Spinal cord (tissue), 10 donors: ENCODE measurements at places on chromosomes 11 and 22. TPM values are rescaled to one million over a fixed set of nuclear protein-coding genes. Genes with fewer than 3 reads are reported as not detected.

GRCh38 chr11:73531386-73531785, 66.5 kb downstream of the FAM168A start:
- DNase-seq: no peak

DNA sequence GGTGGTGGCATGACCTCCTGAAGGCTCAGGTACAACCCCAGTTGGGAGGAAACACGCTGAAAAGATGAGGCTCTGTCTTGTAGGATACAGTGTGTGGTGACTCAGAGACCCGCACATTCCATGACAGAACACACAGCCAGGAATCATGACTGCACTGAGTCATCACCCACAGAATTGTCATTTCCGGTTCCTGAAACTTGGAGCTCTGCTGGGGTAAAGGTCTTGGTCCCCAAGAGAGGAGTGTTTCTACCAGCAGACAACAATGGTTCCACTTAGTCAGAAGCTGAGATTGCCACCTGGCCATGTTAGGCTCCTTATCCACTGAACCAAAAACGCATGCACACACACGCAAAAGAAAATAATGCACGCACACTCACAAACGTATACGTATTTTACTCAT, 31.5 kb upstream of the CYB5R3 start:
- no peak for DNase-seq

GRCh38 chr11:126514061-126514693, 158.7 kb downstream of the ST3GAL4 start:
- no peak for DNase-seq

DNA sequence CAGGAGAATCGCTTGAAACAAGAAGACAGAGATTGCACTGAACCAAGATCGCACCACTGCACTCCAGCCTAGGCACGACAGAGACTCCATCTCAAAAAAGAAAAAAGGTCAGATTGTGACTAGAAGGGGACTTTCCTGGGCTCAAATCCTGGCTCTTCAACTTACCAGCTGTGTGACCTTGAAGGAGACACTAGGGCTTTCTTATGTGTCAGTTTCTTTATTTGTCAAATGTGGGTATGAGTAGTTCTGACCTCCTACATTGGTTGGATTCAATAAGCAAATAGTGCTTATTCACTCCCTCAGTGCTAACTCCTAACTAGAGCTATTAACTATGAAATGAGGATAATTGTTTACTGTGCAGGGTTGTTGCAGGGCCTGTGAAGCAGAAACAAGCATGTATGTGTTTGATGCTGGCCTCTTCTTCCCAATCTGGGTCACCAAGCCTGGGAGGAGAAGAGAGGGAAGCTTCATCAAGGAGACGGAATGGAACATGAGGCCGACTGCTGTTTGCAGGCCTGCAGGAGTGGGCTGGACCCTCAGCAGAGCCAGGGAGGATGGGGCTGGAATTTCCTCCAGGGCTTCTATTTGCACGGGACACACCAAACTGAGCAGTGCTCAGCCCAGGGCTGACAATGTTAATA, 22.5 kb downstream of the RHOD start:
- peak; percentile 44 for DNase-seq

DNA sequence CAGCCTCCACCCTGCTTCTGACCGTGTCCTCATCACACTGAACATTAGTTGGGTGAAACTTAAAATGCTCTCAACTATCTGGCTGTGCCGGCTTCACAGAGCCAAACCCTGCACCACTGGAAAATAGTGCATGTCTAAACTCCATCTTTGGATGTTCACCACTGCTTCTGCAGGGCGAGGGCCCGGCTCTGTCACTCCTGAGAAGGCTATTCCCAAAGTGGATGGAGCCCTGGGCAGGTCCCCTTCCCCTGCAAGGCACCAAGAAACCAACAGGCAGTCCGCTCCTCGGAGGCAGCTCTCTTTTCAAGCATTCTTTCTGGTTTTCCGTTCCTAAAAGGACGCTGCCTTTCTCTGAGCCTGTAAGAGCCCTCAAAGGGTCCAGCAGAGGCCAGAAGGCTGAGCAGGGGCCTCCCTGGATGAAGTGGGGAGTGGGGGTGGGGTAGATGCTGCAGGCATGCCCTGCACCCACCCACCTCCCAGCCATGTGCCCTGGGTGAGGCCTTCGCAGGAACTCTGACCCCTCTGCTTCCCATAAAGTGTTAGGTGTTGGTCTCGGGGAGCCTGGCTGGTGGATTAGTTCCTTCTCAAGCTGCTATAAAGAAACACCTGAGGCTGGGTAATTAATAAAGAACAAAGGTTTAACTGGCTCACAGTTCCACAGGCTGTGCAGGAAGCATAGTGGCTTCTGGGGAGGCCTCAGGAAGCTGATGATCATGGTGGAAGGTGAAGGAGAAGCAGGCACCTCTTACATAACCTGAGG, 23.3 kb downstream of the LINC01488 start:
- DNase-seq: no peak

- DNase-seq: no peak
Observed at GRCh38 chr11:120055646-120056045, 82.3 kb downstream of the TRIM29 start.

GRCh38 chr22:19773470-19774040, 13.0 kb downstream of the TBX1 start:
- no peak for DNase-seq

DNA sequence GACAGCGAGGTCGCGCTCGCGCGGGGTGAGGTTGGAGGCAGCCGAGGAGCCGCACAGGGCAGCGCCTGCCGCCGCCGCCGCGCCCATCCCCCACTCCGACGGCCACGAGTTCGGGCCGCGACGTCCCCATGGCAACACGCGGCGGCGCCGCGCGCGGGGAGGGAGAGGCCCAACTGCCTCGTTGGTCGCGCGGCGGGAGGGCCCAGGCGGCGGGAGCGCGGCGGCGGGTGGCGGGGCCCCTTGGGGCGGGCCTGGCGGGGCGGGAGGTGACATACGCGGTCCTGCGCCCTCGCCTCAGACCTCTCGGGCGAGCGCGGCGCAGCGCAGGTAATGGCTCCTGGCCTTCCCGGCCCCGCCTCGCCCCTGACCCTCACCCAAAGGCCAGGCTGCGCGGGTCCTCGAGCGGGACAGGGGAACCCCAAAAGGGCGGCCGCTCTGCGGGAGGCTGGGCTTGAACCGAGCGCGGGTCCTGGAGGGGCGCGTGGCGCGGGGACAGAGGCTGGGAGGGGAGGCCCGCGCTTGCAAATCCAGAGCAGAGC, at the start of gene DEUP1:
Gene DEUP1, plus strand, starts transcription at position 297 of the 539 bp plus-strand sequence. CDS start 1,518 bp downstream, outside the sequence.
- peak; percentile 15 for DNase-seq

- no peak for DNase-seq
Observed at GRCh38 chr11:126487711-126488110, 132.2 kb downstream of the ST3GAL4 start.

DNA sequence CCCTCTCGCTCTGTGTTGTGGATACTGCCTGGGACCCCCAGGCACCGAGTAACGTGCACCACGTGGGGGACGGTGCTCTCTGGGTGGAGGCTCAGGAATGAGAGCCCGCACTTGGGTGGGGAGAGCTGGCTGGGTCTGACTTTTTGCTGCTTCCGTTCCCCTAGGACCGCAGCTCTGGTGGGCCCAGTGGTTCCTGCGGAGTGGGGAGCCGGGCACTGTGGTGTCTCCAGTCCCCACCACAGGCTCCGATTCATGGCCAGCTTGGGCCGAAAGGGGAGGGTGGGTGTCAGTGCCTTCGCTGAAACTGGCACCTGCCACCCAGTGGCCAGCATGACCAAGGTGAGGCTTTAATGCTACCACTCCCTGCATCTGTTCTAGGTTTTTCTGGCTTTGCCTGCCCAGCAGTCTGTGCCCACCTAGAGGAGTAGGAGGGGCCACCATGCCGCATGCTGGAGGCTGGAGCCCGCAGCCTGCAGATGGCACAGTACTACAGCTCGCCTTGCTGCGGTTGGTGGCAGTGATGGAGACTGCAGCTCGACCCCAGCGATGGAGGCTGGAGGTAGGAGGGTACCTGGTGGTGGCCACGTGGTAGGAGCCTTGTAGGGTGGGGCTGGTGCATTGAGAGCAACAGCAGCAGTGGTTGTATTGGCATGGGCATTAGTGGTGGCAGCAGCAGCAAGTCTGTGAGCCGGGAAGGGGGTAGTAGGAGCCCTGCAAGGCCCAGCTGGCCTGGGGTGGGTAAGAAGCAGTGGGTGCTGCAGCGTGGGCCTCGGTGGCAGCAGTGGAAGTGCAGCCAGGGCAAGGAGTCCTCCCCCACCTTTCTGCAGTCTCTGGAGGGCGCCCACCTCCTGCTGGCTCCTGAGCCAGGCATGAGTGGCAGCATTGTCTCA, 118.8 kb upstream of the VPREB1 start:
- no peak for DNase-seq

DNA sequence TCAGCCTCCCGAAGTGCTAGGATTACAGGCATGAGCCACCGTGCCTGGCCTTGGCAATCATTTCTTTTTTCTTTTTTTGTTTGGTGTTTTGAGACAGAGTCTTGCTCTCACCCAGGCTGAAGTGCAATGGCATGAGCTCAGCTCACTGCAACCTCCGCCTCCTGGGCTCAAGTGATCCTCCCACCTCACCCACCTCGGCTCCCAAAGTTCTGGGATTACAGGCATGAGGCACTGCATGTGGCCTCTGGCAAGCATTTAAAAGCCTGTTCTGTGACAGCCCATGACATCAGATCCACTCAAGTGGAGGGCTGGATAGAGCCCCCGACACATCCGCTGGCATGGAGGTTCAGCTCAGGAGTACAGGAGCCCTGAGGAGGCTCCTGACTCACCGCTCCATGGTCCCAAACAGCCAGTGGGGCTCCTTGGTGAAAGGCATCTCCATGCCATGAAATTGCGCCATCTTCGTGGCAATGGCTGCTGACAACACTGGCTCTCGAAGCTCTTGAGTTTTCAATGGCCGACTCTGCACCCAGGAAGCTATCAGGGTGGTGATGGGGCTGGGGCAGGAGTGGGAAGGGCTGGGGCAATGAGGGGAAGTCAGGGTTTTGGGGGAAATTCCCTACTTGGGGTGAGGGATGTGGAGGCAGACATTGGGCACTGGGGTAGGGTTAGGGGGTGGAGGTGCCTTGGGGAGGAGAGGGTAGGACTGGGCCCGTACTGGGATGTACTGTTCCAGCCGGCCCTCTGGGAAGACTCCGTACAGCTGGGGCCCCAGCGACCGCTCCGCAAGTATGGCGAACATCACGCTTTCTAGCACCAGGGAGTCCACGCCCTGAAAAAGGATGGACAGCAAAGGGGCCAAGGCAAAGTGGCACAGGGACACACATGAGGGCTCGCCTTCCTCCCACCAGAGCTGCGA, 1.4 kb downstream of the CHKB start:
- DNase-seq: no peak

GRCh38 chr11:13851691-13852090, 110.8 kb upstream of the SPON1 start:
- no peak for DNase-seq

DNA sequence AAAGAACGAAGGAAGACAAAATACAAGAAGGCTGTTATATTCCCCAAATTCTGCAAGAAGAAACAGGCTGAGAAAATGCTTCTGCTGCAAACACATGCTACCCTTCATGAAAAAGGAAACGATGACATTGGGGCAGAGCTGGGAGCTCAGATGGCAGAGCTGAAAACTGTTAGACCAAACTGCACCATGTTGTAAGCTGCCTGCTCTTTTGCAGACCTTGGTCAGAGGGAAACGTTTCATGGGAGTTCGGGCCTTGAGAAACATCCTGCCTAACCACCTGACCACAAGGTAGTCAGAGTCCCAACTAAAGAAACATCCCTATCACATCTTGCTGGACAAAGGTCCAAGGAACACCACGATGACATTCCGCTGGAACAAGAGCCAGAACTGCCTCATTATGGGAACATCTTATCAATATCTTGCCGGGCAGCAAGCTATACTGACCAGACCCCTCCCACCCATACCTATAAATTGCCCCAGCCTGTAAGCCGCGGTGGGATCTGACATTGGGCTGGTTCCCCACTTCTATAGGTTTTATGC, 110.7 kb upstream of the CTSC start:
- no peak for DNase-seq

GRCh38 chr11:69298267-69299022, 4.5 kb downstream of the MYEOV start:
- peak; percentile 46 for DNase-seq

DNA sequence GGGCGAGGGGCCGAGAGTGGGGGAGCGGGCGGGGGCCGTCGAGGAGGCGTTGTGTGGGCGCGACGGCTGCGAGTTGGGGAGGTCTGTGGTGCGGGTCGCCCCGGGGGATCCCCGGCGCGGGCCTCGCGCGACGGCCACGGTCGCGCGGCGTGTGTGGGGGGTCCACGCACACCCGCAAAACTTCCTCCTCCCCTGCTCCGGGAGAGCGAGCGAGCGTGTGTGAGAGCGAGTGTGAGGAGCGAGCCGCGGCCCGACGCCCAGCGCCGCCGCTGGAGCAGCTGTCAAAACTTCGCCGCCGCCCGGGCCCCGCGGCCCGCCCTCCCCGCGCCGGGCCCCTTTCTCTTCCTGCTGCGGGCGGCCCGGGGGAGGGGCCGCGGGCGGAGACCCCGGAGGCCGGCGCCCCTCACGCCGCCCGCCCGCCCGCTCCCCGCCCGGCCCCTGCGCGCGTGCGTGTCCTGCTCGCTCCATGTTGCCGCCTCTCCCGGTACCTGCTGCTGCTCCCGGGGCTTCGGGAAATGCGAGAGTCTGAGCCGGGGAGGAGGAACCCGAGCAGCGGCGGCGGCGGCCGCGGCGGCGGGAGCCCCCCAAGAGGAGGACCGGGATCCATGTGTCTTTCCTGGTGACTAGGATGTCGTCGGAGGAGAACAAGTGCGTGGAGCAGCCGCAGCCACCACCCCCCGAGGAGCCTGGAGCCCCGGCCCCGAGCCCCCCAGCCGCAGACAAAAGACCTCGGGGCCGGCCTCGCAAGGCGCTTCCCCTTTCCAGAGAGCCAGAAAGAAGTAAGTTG, 9.0 kb upstream of the CCT8L2 start:
- DNase-seq: no peak

DNA sequence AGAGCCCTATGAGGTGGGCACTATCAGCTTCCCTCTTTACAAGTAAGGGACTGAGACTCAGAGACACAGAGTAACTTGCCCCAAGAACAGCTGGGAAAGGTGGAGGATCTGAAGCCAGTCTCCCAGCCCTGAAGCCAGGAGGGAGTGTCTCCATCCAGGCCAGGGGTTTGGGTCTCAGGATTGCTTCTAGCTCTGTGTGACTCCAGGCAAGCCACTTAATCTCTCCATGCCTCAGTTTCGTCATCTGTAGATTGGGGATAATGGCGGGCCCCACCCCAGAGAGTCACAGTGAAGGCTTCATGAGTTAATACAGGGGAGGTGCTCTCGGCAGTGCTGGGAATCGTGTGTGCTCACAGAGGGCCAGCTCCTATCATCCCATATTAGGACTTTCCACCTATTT, 10.5 kb downstream of the MAP4K2 start:
- DNase-seq: no peak

DNA sequence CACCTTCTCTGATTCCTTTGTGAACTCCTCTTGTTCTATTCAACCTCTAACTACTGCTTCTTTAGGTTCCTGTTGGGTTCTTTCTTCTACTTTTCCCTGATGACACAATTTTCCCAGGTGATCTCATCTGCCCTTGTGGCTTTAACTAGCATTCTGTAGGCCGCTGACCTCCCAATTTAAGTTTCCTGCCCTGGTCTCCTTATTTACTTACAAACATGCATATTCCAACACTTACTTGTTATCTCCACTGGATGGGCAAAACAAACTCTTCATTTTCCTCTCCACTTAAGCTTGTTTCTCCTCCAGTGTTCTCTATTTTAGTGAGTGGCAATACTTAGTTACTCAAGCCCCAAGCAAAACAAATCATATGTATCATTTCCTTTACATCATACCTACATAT, 734.5 kb downstream of the METTL15 start:
- DNase-seq: no peak

- DNase-seq: no peak
Observed at GRCh38 chr11:76334826-76335389, 46.0 kb downstream of the THAP12 start.

Gene PKDREJ
- 0.30 TPM for polyA plus RNA-seq

Gene SOX6
- 26.6 TPM for polyA plus RNA-seq

Gene WNT11
- 2.5 TPM for polyA plus RNA-seq

Gene POTEH
- not detected for polyA plus RNA-seq

Gene OR52A1
- 0.05 TPM for polyA plus RNA-seq

Gene TCN2
- 56.9 TPM for polyA plus RNA-seq

Gene MAFF
- polyA plus RNA-seq: 5.9 TPM

Gene CCDC15
- polyA plus RNA-seq: 2.6 TPM
